ENCODE measurements at places on chromosomes 3 and 15. TPM values are rescaled to one million over a fixed set of nuclear protein-coding genes. Genes with fewer than 3 reads are reported as not detected.

The TOPBP1 gene
- 94.7 TPM for total RNA-seq

The STRIT1 gene
- total RNA-seq: not detected

The CLDN18 gene
- total RNA-seq: 3.3 TPM

The CLEC3B gene
- total RNA-seq: not detected

The CPLX3 gene
- total RNA-seq: 0.29 TPM

The RPUSD2 gene
- 9.2 TPM for total RNA-seq

The LSMEM2 gene
- total RNA-seq: 0.32 TPM

The HIGD2B gene
- not detected for total RNA-seq

The PCYT1A gene
- 47.0 TPM for total RNA-seq

The ZNF662 gene
- 1.1 TPM for total RNA-seq

The SERINC4 gene
- total RNA-seq: 0.33 TPM

The CD200R1 gene
- total RNA-seq: not detected

The SLC15A2 gene
- total RNA-seq: 10.7 TPM

The ASB14 gene
- 0.40 TPM for total RNA-seq

The CIP2A gene
- total RNA-seq: 36.9 TPM

The UBP1 gene
- 68.3 TPM for total RNA-seq

The TGM5 gene
- not detected for total RNA-seq

The ALPK3 gene
- total RNA-seq: 4.6 TPM

The ARPP21 gene
- total RNA-seq: not detected

The CLN6 gene
- 85.7 TPM for total RNA-seq

Data from Calu3 (cell line).